Activated CD8-positive, alpha-beta memory T cell treated with anti-CD3 and anti-CD28 coated beads for 1 hour (primary cell): ENCODE measurements at places on chromosomes 7 and 10.

DNA sequence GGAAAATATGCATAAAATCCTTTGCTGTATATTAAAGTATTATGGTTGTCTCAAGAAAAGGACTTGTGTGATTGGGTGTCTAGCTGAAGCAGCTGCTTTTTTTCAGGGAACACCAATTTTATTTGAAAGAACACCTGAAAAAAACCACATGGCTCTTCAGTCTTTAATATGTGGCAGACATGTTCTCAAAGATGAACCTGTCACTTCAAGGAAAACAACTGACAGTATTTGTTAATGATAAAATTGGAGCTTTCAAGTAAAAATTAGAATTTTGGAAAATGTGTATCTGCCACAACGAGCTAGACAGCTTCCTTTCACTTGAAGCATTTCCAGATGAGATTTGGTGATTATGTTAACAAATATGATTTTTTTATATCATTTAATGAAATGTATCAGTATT is 59.3 kb downstream of the INHBA start:
- DNase-seq = no peak

- DNase-seq = no peak
These were observed 20.9 kb downstream of the MAP3K8 start for GRCh38 chr10:30454744-30455510.

DNA sequence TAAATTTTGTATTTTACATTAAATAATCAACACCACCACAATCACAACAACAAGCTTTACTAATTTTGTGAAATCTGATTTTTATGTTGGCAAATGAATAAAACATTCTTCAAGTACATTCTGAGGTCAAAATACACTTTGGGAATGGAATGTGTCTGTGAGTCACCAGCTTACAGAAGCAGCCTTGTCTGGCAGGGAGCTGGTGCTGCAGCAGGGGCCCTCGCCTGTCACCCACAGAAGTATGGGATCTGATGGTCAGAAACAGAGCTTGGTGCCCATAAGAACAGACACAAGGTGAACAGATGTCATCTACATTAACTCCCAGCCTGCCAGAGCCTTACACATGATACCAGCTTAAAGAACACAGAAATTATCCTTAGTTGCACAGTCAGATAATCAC is 496.9 kb downstream of the CCSER2 start:
- no peak for DNase-seq

DNA sequence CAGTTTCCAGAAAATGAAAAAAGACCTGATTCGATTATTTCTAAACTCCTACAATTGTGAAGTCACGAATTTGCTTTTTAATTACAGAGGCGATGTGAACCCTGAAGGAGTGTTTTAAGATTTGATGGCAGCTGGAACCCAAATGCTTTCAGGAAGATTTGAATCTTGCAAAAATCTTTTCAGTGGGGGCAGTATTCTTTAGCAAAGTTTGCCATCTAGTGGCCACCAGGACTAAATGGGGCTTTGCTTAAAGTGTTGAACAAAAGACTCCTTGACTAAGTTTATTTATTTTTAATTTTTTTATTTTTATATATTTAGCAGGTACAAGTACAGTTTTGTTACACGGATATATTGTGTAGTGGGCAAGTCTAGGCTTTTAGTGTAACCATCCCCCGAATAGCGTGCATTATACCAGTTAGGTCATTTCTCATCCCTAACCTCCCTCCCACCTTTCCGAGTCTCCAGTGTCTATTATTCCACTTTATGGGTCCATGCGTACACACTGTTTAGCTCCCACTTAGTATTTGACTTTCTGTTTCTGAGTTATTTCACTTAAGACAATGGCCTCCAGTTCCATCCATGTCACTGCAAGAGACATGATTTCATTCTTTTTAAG is 98.8 kb downstream of the CACNB2 start:
- no peak for DNase-seq

- DNase-seq = no peak
These were observed 109.9 kb downstream of the ITGB8 start for GRCh38 chr7:20440472-20441105.

DNA sequence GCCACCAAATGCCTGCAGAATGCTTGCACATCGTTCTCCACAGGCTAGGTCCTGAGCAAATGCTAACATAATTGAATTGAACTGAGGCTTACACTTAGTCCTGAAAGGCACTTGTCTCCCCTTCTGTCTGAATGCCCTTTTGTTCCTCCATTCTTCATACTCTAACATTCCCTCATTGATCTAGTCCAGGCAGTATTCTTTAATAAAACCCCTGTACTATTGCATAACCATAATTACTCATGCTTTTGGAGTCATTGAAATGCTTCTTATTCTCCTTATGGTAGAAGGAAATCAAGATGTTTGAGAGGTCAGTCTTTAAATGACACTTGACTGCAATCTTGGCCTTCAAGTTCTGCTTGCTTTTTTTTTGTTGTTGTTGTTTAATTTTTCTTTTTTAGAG is 7.1 kb downstream of the PI4K2A start:
- DNase-seq = no peak

- no peak for DNase-seq
These were observed 9.6 kb upstream of the AGR3 start for GRCh38 chr7:16891338-16891737.

DNA sequence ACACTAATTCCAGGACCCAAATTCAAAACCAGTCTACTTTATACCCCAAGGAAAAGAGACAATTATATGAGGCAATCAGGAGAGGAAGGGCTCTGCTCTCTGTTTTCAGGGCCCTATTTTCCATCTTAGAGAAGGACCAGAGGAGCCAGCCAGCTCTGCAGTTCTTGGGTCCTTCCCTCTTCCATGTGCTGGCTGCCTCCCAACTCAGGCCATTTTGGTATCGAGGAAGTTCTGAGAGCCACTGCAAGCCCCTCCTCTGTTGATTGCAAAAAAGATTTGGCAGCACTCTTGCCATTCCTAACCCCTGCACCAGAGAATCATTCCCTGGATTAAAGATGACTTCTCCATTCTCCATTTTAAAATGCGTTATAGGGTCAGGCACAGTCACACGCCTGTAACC is 151.2 kb downstream of the AOAH start:
- no peak for DNase-seq

DNA sequence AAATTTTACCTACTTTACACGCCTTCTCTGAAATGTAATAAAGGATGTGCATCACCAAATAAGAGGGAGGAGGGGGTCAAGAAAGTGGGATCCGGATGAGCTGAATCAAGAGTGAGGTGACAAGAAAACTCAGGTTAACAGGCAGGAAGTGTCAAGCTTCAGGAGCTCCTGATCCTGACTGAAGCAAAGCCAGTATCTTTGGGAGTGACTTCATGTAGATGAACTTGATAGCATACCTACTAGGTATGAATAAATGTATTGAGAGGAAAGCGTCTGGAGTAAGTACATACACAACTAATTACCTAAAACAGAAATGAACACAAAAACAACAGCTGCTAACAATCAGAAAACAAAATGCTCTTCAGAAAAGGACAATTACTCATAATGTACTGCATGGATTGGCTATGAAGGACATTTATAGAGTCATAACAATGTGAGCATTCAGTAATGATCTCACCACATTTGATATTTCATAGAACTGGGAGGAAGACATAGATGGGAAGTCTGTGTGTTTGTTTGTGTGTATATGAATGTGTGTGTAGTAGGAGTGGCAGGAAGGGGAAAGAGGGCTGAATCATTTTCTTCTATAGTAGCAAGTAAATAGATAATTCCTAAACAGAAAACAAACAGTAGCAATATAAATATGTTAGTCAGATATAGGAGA is 29.4 kb downstream of the PRKG1 start:
- no peak for DNase-seq

DNA sequence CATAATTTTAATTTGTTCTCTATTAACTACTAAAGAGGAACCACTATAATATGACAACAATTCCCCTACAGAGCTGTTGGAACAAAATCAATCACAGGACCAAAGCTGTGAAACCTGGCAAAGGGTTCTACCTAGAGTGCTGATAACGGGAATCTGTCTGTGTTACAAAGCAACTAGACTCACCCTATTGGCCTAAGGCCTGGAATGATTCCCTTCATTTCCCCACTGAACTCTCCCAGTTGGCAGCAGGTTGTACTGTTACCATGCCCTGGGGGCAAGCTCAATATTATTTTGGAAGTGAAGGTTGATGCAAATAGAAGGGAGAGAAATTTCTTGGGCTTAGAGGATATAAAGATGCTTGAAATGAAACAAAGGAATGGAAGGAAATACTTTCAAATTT is 81.8 kb downstream of the SEMA3A start:
- DNase-seq = no peak

DNA sequence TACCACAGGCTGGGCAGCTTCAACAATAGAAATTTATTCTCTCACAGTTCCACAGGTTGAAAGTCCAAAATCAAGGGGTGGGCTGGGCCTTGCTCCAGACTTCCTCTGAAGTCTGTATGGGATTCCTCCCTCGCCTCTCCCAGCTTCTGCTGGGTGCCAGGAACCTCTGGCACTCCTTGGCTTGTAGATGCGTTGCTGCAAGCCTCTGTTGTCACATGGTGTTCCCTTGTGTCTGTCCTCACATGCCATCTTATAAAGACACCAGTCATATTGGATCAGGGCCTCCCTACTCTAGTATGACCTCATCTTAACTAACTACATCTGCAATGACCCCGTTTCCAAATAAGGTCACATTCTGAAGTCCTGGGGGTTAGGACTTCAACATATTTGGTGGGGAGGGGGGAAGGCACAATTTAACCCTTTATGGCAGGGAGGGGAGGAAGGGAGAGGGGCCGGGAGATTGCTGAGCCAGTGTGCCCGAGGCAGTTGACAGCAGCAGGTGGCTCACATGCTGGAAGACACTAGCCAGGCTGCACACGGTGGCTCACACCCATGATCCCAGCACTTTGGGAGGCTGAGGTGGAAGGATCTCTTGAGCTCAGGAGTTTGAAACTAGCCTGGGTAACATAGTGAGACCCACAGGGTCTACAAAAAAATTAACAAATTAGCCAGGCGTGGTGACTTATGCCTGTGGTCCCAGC is 18.8 kb downstream of the ZNF282 start:
- no peak for DNase-seq

GRCh38 chr10:63384001-63384400 is 81.8 kb downstream of the JMJD1C start:
- no peak for DNase-seq
